ENCODE measurements at places on chromosomes 5 and 9. TPM values are rescaled to one million over a fixed set of nuclear protein-coding genes. Genes with fewer than 3 reads are reported as not detected.

MEIKIN gene
- total RNA-seq: not detected

MYORG gene
- total RNA-seq: 8.1 TPM

LRRC19 gene
- total RNA-seq: not detected

DNAJA1 gene
- 74.5 TPM for total RNA-seq

ITGA1 gene
- 23.6 TPM for total RNA-seq

ARSI gene
- 0.38 TPM for total RNA-seq

SEPTIN8 gene
- 26.3 TPM for total RNA-seq

Measured in Right ventricle myocardium superior (tissue), 1 donor.